ENCODE measurements at places on chromosomes 16 and 17. TPM values are rescaled to one million over a fixed set of nuclear protein-coding genes. Genes with fewer than 3 reads are reported as not detected.

DNA sequence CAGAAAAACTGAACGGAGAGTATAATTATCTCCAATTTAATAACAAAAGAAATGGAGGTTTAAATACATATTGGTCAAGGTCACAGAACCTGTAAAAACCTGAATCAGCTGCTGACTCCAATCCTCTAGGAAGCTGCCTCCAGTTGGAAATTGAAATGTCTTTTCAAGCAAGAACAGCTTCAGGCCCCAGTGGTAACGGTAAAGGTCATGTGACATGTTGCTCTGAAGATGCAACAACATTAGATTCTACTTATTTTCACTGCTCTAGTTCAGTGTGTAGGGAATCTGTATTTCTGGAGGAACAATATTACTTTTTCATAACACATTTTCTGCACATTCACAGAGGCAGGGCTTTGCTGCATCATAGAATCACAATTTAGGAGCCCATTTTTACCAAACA lies 58.8 kb downstream of the TBX4 start:
- H3K4me3 ChIP-seq, result no peak overlapping the region
- peaks cover 59% of the 10 kb centered on the region for H3K27me3 ChIP-seq
- no peaks in the 10 kb centered on the region for H3K36me3 ChIP-seq
- no peak for DNase-seq
- H3K4me1 ChIP-seq, result no peaks in the 10 kb centered on the region

GRCh38 chr17:43658900-43659299 lies 2.8 kb downstream of the MEOX1 start:
- no peaks in the 10 kb centered on the region for H3K36me3 ChIP-seq
- H3K4me1 ChIP-seq, result peaks cover 8% of the 10 kb centered on the region
- no peak overlapping the region for H3K4me3 ChIP-seq
- no peak for DNase-seq
- H3K27me3 ChIP-seq, result 0 out of 2 replicates have a peak, but pooled peaks cover 3% of the 10 kb centered on the region
- H3K27ac ChIP-seq, result no peak overlapping the region

GRCh38 chr16:86414991-86415740 lies 95.2 kb upstream of the FOXF1 start:
- H3K27me3 ChIP-seq, result peaks cover 37% of the 10 kb centered on the region
- H3K4me3 ChIP-seq, result no peak overlapping the region

- H3K36me3 ChIP-seq, result no peaks in the 10 kb centered on the region
- peak; percentile 37 for DNase-seq
- H3K27me3 ChIP-seq, result no peaks in the 10 kb centered on the region
- peak overlapping the region; percentile 53 for H3K4me3 ChIP-seq
- peaks cover 20% of the 10 kb centered on the region for H3K4me1 ChIP-seq
These were observed 30.7 kb upstream of the GSE1 start for GRCh38 chr16:85582229-85582991.

GRCh38 chr16:75514296-75514695 lies 19.1 kb upstream of the CHST6 start:
- no peaks in the 10 kb centered on the region for H3K27me3 ChIP-seq
- no peaks in the 10 kb centered on the region for H3K36me3 ChIP-seq
- no peak for DNase-seq
- no peak overlapping the region for H3K4me3 ChIP-seq
- H3K27ac ChIP-seq, result no peak overlapping the region
- no peaks in the 10 kb centered on the region for H3K4me1 ChIP-seq

DNA sequence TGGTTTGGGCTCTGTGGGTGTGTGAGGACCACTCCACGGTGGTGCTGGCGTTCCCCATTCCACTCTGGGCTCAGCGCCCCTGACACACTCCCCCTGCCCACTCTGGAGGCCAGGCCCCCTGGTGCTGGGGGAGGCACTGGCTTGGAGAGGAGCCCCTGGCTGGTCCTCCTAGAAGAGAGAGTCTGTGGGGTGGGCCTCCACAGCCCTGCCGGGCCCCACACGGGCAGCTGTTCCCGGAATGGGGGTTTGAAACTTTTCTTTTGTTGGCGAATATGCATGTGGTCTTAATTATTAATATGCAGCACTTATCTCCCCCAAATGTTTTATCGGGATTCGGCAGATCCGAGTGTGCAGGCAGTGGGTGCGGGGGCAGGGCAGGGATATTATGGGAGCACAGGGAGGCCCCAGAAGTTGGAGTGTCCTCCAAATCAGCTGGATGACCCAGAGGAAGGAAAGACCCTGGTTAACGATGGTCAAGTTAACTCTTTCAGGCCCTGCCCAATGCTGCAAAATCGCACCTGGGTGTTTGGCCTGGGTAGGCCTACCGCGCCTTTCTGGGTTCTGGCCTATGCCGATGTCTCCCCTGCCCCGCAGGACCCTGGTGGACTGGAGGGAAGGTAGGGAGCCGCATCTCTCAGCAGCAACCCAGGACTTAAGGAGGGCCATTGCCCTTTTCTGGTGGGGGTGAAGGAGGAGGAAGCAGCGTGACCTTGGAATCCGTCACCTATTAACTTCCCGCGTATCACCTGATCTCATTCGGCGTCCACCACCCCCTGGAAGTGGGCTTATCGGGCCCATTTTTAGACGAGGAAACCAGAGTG lies 36.0 kb downstream of the TMEM235 start:
- H3K4me3 ChIP-seq, result no peak overlapping the region
- H3K36me3 ChIP-seq, result no peaks in the 10 kb centered on the region
- peaks cover 26% of the 10 kb centered on the region for H3K27me3 ChIP-seq
- no peak for DNase-seq

DNA sequence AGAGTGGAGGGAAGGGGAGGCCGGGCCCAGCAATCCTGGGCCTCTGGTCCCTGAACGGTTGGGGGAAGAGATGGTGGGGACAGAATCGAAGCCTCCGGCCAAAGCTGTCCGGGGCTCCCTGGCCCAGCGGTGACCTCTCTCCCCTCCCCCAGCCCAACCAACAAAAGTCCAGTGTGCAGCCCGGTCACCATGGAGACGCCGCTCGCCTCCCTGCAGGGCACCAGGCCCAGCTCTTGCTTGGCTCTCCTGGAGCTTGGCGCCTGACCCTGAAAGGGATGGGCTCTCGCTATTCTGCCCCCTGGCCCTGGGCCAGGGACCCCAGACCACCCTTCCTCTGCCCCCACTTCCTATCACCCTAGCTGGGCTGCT lies 1.3 kb downstream of the METRN start:
- DNase-seq, result peak; percentile 63
- peaks cover 9% of the 10 kb centered on the region for H3K4me1 ChIP-seq
- H3K27ac ChIP-seq, result no peak overlapping the region
- peak overlapping the region; percentile 76 for H3K4me3 ChIP-seq
- H3K27me3 ChIP-seq, result no peaks in the 10 kb centered on the region
- no peaks in the 10 kb centered on the region for H3K36me3 ChIP-seq

GRCh38 chr17:72025113-72025512 lies 95.7 kb upstream of the SOX9 start:
- H3K36me3 ChIP-seq, result no peaks in the 10 kb centered on the region
- no peak overlapping the region for H3K4me3 ChIP-seq
- no peak for DNase-seq
- no peaks in the 10 kb centered on the region for H3K4me1 ChIP-seq
- H3K27ac ChIP-seq, result no peak overlapping the region

DNA sequence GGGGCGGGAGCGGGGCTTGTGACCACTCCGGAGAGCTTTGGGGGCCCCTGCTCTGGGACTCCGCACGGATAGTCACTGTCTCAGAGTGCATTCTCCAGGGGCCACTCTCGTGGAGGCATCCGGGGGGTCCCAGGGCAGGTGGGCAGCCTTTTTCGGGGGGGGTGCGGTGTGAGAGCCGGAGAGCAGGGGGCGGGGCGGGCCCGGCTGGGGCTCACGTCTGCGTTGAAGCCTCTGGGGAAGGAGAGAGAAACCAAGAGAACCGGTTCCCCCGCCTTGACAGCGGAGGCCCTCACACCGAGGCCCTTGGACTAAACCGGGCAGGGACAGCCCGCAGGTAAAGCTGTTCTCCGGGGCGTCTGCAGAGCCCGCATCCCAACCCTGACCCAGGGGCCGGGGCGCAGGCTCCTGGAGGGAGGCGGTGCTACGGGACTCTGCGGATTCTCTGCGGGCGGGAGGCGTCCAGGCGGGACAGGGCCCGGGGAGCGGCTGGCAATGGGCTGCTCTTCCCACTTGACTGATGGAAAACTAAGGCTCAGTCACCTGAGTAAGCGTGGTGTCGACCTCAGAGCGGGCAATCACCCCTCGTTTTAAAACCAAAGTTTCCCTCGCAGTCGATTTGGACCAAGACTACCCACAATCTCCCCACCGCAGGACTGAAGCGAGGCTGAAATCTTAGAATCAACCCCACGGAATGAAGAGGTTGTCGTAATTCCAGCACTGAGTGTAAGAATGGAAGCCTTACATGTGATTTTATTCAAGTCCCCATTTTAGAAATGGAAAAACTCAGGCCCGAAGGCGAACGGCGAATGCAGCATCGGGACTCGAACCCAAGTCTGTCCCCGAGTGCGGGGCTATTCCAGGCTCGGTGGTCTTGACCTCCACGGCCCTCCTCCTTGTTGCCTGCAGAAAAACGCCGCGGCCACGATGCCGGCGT lies 49.6 kb upstream of the AMZ2 start:
- no peaks in the 10 kb centered on the region for H3K36me3 ChIP-seq
- DNase-seq, result no peak
- no peaks in the 10 kb centered on the region for H3K4me1 ChIP-seq
- H3K27ac ChIP-seq, result no peak overlapping the region
- peaks cover 66% of the 10 kb centered on the region for H3K27me3 ChIP-seq

- peak; percentile 57 for DNase-seq
- H3K27ac ChIP-seq, result no peak overlapping the region
- H3K27me3 ChIP-seq, result no peaks in the 10 kb centered on the region
- no peaks in the 10 kb centered on the region for H3K4me1 ChIP-seq
- peaks cover 10% of the 10 kb centered on the region for H3K36me3 ChIP-seq
These were observed 276.5 kb downstream of the XYLT1 start for GRCh38 chr16:17194190-17194780.

DNA sequence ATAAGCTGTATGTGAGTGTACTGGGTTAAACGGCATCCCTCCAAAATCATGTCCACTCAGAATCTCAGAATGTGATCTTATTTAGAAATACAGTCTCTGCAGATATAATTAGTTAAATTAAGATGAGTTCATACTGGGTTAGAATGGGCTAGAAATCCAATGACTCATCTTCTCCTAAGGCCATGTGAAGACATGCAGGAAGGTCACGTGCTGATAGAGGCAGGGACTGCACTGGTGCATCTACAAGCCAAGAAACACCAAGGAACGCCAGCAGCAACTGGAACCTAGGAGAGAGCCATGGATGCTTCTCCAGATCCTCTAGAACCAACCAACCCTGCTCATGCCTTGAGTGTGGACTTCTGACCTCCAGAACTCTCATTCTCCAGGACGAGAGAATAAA lies 241.0 kb downstream of the XYLT1 start:
- H3K4me3 ChIP-seq, result no peak overlapping the region
- H3K36me3 ChIP-seq, result 0 out of 2 replicates have a peak, but pooled peaks cover 4% of the 10 kb centered on the region
- DNase-seq, result peak; percentile 37

- no peak overlapping the region for H3K27ac ChIP-seq
- H3K4me3 ChIP-seq, result no peak overlapping the region
- no peaks in the 10 kb centered on the region for H3K4me1 ChIP-seq
- no peak for DNase-seq
- no peaks in the 10 kb centered on the region for H3K36me3 ChIP-seq
These were observed 69.4 kb upstream of the NKD1 start for GRCh38 chr16:50478773-50479149.

DNA sequence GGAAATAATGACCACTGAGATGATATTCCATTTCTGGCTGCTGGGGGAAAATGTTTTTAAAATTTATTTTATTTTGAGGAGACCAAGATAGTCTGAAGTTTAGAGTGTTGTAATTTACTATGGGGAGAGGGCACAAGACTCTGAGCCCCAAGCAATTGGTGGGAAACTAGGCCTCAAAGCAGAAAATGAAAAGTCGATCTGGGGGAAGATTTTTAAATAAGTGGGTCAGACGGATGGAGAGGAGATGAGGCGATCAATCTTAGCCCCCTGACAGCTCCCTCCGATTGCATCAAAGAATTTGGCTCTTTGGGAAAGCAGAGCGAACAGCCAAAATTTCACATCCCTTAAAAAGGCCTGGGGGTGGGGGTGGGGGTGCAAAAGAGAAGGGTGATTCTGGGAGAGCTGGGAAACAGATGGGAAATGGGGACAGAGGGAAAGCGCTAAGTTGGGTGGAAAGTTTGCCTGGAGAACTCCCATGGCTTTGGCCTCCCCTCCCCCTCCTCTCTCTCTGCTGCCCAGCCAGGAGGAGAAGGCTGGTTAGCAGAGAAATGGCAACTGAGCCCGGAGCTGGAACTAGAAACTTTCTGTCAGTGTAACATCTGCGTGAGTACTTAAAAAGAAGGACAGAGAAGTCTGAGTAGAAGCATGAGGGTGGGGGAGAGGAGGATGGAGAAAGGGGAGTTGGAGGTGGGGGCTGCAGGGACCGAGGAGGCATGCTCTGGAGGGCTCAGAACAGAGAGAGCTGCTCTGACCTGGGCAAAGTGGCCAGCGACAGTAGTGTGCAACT lies 1.4 kb upstream of the HOXB2 start:
- peak overlapping the region; percentile 96 for H3K27ac ChIP-seq
- H3K36me3 ChIP-seq, result no peaks in the 10 kb centered on the region
- H3K27me3 ChIP-seq, result no peaks in the 10 kb centered on the region
- H3K4me3 ChIP-seq, result peak overlapping the region; percentile 66

GRCh38 chr17:4968486-4969046 lies 949 bp upstream of the SPAG7 start:
- no peaks in the 10 kb centered on the region for H3K27me3 ChIP-seq
- peaks cover 24% of the 10 kb centered on the region for H3K4me1 ChIP-seq
- peak overlapping the region; percentile 85 for H3K4me3 ChIP-seq
- no peaks in the 10 kb centered on the region for H3K36me3 ChIP-seq
- peak; percentile 37 for DNase-seq

- no peak overlapping the region for H3K4me3 ChIP-seq
- no peaks in the 10 kb centered on the region for H3K27me3 ChIP-seq
- H3K27ac ChIP-seq, result no peak overlapping the region
- H3K36me3 ChIP-seq, result no peaks in the 10 kb centered on the region
These were observed 59.0 kb downstream of the KPNA2 start for GRCh38 chr17:68094481-68095078.

DNA sequence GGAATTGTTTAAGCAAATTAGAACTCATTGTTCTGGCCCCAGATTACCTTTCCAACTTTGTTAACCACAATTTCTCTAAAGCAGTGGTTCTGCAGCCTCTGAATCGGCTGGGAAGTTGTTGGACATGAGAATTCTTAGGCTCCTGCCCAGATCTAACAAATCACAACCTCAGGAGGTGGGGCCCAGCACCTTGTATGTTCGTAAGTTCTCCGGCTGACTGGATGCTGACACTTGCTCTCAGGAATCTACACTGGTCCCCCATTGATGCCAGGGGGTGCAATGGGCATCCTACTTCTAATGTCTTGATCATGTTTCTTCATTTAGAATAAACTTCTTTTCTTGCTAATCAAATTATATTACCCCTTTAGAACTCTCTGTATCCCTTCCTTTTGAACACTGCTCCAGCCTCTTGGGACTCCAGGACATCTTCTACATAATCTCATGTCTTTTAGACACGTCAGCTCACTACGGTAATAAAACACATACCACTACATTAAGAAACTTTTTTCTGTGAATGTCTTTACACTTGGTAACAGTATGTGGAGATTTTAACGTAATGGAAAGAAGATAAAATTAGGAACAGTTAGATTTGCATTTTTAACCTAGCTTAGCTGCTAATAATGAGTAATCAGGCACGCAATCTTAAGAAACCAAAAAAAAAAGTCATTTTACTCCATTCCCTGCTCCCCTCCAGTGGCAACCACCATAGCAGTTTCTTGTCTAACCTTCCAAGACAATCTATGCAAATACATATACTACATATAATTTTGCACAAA lies 143.2 kb downstream of the ITFG1 start:
- H3K4me1 ChIP-seq, result peaks cover 7% of the 10 kb centered on the region
- no peak overlapping the region for H3K27ac ChIP-seq
- H3K27me3 ChIP-seq, result no peaks in the 10 kb centered on the region
- DNase-seq, result no peak

C16orf86 gene
- total RNA-seq, result 2.1 TPM

PIK3R5 gene
- total RNA-seq, result 0.11 TPM

UNC13D gene
- under 0.01 TPM for total RNA-seq

TBC1D28 gene
- total RNA-seq, result not detected

PAM16 gene
- 33.0 TPM for total RNA-seq

All from GM23248 (cell line).